Mesothelial cell of epicardium (in vitro differentiated cells): ENCODE measurements at places on chromosomes 11 and 22. TPM values are rescaled to one million over a fixed set of nuclear protein-coding genes. Genes with fewer than 3 reads are reported as not detected.

Gene PTGDR2
- total RNA-seq = 0.60 to 0.75 TPM (median 0.71 TPM) in 3 replicates

Gene MYBPC3
- not detected in 3 replicates for total RNA-seq

Gene GUCY1A2
- total RNA-seq = 13.6 to 15.1 TPM (median 13.6 TPM) in 3 replicates

Gene APOBEC3G
- total RNA-seq = 5.5 to 6.7 TPM (median 6.1 TPM) in 3 replicates

Gene SAA2
- not detected in 3 replicates for total RNA-seq

Gene ZBTB44
- total RNA-seq = 55.3 to 58.8 TPM (median 57.2 TPM) in 3 replicates

Gene MMP7
- 0.20 TPM in 1 of 3 replicates, not detected in the others for total RNA-seq

Gene SVIP
- 17.0 to 19.9 TPM (median 19.6 TPM) in 3 replicates for total RNA-seq

Gene SUSD2
- 0.91 to 1.4 TPM (median 1.2 TPM) in 3 replicates for total RNA-seq

Gene SMDT1
- 71.0 to 87.4 TPM (median 78.9 TPM) in 3 replicates for total RNA-seq

Gene GPR83
- total RNA-seq = 0.09 to 0.18 TPM (median 0.11 TPM) in 3 replicates
